ENCODE measurements at places on chromosomes 11 and 22. TPM values are rescaled to one million over a fixed set of nuclear protein-coding genes. Genes with fewer than 3 reads are reported as not detected.

The INS gene
- polyA plus RNA-seq, result not detected

The FXYD6 gene
- 256 TPM for polyA plus RNA-seq

The MLC1 gene
- polyA plus RNA-seq, result 0.67 TPM

The MRGPRF gene
- 8.6 TPM for polyA plus RNA-seq

The KCNK7 gene
- polyA plus RNA-seq, result 1.5 TPM

The NPAS4 gene
- 0.11 TPM for polyA plus RNA-seq

The MS4A8 gene
- polyA plus RNA-seq, result 0.45 TPM
